Left kidney (tissue), 8 donors: ENCODE measurements at places on chromosomes 7 and 10. TPM values are rescaled to one million over a fixed set of nuclear protein-coding genes. Genes with fewer than 3 reads are reported as not detected.

- DNase-seq: no peak
Observed at GRCh38 chr7:107075863-107076574, 31.5 kb downstream of the PRKAR2B start.

DNA sequence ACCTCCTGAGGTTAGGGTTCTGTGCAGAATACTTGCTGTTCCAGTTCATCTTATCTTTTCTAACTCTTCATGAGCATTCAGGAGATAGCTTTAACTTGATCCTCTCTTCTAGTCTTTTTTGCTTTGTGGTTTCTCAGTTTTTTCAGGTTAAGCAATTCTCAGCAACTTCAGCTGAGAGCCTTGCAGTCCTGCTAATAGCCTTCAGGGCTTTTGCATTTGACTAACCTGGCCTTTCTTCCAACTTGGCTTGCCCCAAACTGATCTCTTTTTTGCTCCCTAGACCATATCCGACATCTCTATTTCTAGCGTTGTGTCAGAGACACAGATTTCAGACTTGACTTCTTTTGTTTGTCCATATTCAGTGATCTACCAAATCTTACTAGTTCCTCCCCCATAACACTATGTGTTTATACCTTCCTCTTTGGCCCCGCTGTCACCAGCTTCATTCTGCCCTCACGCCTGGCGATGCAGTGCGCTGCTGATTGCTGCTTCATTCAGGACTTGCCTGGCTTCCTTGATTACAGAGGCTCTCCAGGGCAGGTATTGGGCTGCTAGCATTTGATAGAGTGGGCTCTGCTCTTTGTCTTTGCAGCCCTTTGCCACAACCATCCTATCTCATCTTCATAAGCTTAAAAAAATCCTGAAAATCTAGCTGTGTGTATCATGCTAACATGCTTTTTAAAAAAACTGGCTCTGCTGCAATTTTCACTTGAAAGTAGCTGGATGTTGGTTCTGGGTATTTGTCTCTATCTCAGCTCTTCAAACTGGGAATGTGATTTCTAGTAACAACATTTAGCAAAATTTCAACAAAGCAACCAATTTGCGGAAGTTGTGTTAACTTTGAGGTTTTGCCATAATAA is 9.6 kb downstream of the CUL1 start:
- DNase-seq: no peak

The ORC5 gene
- 29.2 TPM for polyA plus RNA-seq

The ANK3 gene
- 172 TPM for polyA plus RNA-seq

DNA sequence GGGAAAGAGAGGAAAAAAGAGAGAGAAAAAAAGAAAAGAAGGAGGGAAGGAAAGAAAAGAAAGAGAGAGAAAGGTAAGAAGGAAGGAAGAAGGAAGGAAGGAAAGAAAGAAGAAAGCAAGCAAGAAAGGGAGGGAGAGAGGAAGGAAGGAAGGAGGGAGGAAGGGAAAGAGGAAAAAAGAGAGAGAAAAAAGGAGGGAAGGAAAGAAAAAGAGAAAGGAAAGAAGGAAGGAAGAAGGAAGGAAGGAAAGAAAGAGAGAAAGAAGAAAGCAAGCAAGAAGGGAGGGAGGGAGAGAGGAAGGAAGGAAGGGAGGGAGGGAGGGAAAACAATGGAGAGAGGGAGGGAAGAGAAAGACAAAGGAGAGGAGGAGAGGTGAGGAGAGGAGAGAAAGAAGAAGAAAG is 135.3 kb downstream of the HECW1 start:
- DNase-seq: no peak

DNA sequence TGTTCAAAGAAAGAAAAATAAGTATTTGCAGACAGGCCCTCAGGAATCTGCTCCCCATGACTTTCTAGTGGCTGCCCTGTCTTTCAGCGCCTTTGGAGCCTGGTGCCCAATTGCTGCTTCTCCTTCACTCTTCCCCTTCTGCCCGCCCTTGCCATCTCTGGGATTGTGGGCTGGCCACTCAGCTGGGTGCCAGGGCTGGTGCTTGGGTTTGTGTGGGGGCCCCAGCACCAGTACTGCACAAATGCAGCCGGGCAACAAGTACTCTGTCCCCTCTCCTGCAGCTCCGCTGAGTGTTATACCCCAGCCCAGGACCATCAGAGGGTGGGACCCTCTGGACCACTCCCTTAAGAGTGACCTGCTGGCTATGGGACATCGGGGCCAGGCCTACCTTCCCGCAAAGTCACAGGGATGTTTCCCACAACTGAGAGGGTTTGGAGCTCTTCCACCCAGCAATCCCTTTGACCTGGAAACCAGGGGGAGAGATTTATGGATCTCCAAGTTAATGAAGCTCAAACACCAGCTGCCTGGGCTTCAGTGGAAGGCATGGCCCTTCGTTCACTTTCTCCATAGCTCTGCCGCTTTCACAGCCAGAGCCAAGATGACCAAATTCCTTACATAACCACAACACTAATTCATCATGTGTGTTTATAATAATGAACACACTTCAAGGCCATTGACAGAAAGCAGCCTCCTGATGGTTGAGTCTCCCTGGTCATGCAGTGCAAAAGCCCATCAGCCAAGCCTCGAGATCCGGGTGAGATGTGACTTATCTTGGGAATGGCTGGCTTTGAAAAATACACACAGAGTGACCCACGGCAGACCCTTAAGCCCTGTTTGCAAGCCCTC is 313.9 kb upstream of the ZNF32 start:
- peak; percentile 61 for DNase-seq

GRCh38 chr7:124387056-124387455 is 354.2 kb upstream of the TMEM229A start:
- DNase-seq: no peak

DNA sequence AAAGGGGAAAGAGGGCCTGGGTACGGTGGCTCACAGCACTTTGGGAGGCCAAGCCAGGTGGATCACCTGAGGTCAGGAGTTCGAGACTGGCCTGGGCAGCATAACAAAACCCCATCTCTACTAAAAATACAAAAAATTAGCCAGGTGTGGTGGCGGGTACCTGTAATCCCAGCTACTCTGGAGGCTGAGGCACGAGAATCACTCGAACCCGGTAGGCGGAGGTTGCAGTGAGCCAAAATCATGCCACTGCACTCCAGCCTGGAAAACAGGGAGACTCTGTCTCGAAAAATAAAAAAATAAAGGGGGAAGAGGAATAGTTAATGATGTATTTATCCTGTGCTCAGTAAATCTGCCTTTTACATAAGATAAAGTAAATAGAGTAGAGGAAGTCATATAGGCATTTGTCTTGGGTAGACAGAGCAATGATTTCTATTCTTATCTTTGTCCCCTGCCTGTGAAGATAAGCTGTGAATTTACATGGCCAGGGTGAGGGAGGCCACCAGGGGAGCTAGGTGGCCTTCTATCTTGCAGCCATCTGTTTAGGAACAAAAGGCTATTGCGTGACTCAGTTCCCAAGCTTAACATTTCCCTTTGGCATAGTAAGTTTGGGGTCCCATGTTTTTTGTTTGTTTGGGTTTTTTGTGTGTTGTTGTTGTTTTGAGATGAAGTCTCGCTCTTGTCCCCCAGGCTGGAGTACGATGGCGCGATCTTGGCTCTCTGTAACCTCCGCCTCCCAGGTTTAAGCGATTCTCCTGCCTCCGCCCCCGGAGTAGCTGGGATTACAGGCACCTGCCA is 73.2 kb upstream of the GTF2I start:
- DNase-seq: no peak

GRCh38 chr7:30618080-30618676 is 23.5 kb downstream of the GARS1 start:
- no peak for DNase-seq

- no peak for DNase-seq
Observed at GRCh38 chr10:3538291-3538655, 246.7 kb downstream of the KLF6 start.

- DNase-seq: no peak
Observed at GRCh38 chr7:55588976-55589604, 16.8 kb upstream of the VOPP1 start.

The CXCL12 gene
- 417 TPM for polyA plus RNA-seq

The GALNT17 gene
- 3.1 TPM for polyA plus RNA-seq

The PEX1 gene
- 66.7 TPM for polyA plus RNA-seq

GRCh38 chr7:44287488-44288380 is 37.7 kb downstream of the CAMK2B start:
- no peak for DNase-seq

GRCh38 chr10:20814116-20814515 is 83.0 kb downstream of the NEBL start:
- DNase-seq: no peak

The CCDC3 gene
- 14.2 TPM for polyA plus RNA-seq

GRCh38 chr10:12741360-12741804 is 260.1 kb downstream of the CCDC3 start:
- DNase-seq: no peak

The WNT2 gene
- 0.93 TPM for polyA plus RNA-seq

DNA sequence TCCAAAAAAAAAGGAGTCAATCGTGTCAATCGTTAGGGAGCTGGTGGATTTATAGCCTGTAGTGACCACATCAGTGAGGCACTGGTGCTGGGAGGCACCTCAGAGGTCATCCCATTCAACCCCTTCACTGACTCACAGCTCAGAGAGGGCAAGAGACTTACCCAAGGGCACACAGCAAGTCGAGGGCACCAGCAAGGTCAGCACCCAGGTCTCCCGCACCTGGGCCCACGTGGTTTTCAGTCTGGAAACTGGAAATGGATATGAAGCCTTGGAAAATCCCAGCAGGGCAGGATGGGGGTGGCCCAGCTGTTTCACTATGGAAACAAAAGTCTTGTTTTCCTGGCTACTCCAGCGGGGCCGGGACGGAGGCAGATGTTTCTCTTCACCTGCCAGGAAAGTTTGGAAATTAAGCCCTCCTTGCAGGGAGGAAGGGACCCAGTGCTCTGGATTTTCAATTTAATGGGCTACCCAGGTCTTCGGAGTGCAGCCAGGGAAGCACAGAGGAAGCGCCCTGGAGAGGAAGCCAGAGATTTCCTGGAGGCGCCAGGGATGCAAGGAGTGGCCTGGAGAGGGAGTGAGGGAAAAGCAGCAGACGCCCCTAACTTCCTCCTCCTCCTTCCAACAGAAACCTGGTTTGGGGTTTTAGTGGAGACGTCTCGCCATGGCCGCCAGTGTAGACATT is 157.2 kb upstream of the TNRC18 start:
- DNase-seq: no peak

DNA sequence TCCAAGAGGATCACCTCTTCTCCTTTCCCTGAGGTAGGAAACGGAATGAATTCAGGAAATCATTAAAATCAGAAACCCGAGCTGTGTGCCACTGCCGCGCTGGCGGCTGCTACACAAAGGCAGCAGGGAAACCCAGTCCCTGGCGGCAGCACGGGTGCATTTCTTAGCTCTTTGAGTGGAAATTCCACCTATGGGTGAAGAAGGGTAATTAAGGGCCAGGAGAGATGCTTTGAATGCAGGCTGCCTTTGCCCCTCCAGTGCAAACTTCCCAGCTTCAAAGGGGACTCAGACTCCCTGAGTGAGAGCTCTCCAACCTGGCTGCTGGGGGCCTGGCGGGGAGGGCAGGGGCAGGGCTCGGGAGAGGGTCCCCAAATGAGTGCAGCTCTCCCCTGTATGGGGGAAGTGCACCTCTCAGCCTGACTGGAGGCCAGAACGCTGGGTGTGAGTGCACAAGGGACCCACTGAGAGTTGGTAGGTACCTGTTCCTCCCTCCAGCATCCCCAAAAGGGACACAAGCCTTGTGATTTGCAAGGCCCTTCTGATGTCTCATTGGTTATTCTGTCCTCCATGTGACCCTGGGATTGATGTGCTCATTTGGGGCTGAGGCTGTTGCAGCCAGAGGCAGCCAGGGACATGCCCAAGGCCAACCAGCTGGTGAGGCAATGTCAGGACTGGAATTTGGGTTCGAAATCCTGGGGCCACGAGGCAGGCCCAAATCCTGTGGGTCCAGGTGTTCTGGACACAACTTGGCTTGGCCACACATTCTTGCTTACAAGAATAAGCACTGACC is 16.3 kb upstream of the ZMIZ1 start:
- DNase-seq: peak; percentile 48

DNA sequence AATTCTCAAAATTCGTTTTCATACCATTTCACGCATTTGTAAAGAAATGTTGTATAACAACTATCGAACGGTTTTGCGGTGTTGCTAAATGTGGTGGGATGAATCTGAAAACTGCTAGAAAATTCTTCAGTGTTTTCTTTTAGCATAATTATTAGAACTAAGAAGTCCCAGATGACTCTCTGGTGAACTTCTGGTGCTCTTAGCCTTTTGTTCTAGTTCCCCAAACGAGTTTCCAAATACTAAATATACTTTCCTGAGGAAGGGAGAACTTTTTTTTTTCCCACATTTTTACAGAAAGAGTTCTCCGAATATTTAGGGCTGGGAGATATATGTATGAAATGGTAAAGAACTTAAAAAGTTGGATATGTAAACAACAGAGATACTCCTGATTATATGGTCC is 82.5 kb downstream of the ICA1 start:
- DNase-seq: no peak

The ATOH7 gene
- polyA plus RNA-seq: 1.7 TPM

- no peak for DNase-seq
Observed at GRCh38 chr10:37819797-37820196, 37.6 kb downstream of the ZNF248 start.

DNA sequence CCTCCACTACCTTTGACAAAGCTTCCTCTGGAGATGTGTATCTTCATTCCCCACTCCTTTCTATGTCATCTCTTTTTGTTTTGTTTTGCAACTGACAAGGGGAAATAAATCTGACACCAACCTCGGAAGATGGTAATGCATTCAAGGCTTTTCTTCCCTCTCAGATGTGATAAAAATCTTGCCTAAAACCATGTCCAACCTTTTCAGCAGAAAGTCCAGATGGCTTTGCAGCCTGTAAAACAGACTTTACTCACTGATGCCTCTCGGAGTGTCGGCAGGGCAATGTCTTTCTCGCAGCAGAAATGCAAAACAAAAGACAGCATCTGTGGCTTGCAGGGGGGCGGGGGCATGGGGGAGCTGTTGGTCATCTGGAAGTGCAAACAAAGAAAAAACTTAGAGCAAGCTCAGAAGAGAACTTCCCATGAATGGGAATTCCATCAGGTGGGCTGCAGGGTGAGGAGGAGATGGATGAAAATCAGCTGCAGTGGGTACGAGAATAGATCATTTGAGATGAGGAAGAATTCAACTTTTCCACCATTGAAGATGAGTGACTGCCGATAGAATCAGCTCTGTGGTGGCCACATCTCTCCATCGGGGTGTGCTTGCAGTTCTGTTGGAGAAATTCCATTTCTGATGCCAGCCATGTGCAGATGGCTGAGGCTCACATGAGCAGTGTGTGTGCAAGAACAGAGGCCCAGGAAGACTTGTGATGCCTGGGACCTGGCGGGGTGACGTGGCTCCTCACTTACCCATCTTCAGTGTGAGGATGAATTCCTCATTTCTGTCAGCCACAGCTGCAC is 237.7 kb downstream of the WDR37 start:
- DNase-seq: no peak
